MCF 10A (cell line): ENCODE measurements at places on chromosomes 4 and X. TPM values are rescaled to one million over a fixed set of nuclear protein-coding genes. Genes with fewer than 3 reads are reported as not detected.

DNA sequence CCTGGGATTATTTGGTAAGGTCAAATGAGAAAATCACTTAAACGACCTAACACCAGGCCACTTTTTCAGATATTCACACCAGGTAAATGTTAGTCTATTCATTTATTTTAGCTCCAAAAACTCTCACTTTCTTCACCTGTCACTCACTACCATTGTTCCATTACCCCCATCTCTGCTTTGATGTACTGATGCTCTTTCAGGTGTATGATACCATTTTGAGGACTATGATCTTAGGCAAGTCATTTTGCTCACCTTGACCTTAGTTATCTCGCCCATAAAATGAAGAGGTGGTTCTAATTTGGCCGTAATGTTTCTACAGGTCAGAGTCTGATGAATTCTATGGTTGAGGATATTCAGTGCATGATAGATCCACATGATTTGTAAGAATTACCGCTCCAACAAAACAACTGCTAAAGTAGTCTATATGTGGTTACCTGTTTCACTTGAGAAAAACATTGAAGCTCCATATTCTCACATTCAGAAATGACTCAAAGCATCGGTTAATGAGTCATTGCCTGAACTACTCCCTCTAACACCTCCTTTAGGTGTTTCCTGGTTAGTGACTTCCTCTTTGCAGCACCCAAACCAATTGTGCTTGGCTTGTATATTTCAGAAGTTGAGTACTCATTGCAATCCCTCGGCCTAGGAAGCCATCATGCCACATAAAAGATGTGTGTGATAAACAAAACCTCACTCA is 4.5 kb downstream of the DTHD1 start:
- DNase-seq = peak; percentile 53

DNA sequence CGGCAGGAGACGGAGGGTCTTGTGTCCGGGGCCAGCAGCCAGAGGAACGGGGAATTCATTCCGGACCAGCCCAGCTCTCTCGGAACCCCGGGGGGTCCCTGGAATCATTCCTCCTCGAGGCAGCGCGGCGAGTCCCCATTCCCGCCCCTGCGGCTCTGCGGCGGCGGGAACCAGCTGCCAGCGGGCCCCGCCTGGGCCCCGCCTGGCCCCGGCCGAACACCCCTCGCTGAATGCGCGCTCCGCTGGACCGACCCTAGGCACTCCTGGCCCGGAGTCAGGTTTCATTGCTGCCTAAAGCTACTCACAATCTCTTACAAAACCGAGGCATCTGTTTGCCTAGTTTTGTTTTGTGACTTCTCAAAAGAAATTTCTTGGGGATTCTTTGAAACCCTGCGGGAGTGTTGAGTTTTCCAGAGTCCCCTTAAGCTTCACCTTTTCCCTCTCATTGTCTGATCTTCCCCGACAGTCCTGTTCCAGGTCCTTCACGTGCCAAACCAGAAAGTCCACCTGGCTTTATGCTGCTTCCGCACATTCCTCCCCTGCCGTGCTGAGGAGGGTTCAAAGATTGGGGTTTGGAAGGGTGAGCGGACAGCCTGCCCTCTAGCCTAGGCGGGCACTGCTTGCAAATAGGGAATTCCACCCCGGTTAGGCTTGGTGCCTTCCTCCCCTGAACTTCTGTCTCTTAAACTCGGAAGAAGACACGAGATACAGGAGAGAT is 789 bp downstream of the ARHGAP10 start:
- peak; percentile 58 for DNase-seq

DNA sequence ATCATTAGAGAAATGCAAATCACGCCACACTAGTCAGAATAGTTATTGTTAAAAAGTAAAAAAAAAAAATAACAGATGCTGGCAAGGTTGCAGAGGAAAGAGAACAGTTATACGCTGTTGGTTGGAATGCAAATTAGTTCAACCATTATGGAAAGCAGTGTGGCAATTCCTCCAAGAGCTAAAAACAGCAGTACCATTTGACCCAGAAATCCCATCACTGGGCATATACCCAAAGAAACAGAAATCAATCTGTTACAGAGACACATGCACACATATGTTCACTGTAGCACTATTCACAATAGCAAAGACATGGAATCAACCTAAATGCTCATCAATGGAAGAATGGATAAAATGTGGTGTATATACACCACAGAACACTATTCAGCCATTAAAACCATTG is 388.7 kb upstream of the FMR1 start:
- no peak for DNase-seq

Gene MND1
- 4.8 and 9.7 TPM in 2 replicates for total RNA-seq
